ENCODE measurements at places on chromosomes 5 and 9.

- peak; percentile 3 for DNase-seq
These were observed 1259.8 kb downstream of the PTPRD start for GRCh38 chr9:9352877-9353481.

- peak; percentile 89 for DNase-seq
These were observed at the start of gene PLK2 for GRCh38 chr5:58460002-58460731. Gene PLK2, minus strand, starts transcription at chr5:58460086. Its CDS starts 127 bp downstream, at chr5:58459959.

DNA sequence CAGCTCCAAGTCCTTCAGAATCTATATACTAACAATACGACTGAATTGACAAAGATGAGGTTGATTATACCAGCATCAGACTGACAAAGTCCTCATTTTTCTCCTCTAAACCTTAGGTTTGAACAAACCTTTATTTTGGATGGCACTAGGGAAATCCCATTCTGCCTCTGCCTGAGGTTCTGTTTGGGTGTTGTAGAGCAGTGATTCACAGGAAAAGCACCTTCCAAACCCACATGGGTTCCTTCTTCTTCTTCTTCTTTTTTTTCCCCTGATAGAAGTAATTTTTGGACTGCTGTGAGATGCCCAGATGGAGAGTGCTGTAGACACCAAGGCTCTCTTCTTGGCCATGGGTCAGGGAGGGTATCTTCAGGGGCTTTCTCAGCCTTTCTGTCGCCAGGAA, 164.9 kb upstream of the PAPPA start:
- no peak for DNase-seq

GRCh38 chr9:122297512-122297911, 32.8 kb downstream of the MRRF start:
- no peak for DNase-seq

DNA sequence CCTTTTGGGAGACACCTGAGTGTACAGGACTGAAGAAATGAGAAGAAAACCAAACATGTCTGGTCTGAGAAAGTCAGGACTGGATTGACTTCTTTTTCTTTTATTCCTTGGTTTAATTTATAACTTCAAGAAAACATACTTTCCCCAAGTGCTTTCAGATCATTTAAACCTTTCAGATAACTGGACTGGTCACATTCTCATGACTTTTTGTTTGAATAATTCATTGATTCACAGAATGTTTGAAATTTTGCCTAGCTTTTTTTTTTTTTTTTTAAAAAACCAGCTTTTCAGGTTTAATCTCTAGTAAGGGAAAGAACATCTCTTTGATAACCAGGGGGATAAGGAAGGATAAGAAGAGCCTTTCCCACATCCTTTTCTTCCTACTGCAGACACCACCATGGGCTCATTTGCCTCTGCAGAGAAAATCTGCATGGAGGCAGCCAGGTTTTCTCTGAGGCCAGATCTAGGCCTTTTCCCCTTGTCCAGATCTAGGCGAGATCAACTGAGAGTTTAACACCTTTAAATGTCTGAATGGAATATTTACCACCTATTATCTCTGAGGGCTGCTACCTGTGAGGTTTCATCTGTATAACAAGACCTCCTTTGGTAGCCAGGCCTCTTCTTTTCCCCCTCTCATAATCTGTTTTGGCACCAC, 45.0 kb upstream of the SLC28A3 start:
- no peak for DNase-seq

GRCh38 chr9:121292051-121292450, 24.1 kb downstream of the GSN start:
- no peak for DNase-seq

DNA sequence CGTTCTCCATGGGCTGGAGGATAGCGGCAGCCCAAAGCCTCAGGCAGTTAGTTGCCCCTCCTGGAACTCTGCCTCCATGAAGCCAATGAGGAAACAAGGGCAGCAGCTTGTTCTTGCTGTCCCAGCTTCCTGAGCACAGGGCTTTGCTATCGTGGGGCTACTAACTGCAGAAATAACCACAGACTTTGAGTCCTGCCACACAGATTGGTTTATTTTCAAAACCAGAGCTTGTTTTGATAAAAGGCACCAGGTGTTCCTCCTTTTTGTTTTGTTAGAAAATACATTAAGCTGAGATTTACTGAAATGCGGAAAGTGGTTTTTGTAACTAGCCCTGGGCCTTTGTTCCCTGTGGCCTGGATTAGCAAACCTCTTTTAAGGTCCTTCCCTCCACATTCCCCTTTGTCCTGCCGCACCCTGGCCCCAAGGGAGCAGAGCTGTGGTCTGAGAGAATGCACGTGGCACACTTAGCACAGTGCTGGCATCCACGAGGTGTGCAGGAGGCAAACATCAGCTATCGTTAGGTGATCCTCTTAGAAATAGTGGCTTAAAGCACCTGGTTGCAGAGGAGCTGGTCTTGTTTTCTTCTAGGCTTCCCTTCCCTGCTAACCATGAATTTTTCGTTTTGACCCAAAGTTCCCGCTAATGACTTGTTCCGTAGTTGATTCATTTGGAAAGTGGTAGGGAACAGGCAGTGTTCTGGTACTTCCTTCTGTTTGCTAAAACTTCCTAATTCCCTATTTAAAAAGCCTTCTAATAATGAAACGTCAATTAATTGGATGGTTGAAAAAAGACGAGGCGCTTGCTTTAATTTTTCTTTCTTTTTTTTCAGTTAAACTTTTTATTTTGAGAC, 21.5 kb downstream of the MVB12B start:
- DNase-seq = no peak

DNA sequence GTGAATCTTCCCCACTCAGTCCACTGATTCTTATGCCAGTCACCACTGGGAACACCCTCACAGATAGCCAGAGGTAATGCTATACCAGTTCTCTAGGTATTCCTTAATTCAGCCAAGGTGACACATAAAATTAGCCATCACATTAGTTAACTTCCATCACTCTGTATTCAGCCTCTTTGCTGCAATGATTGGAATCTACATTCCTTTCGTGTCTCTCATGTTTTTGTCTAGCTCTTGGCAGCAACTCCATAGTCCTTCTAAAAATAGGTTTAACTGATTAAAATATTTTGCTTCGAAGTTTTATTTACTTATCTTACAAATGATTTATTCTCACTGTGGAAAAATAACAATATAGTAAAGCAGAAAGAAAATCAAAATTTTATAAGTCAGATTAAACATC, 19.6 kb upstream of the RNF20 start:
- DNase-seq = peak; percentile 71

DNA sequence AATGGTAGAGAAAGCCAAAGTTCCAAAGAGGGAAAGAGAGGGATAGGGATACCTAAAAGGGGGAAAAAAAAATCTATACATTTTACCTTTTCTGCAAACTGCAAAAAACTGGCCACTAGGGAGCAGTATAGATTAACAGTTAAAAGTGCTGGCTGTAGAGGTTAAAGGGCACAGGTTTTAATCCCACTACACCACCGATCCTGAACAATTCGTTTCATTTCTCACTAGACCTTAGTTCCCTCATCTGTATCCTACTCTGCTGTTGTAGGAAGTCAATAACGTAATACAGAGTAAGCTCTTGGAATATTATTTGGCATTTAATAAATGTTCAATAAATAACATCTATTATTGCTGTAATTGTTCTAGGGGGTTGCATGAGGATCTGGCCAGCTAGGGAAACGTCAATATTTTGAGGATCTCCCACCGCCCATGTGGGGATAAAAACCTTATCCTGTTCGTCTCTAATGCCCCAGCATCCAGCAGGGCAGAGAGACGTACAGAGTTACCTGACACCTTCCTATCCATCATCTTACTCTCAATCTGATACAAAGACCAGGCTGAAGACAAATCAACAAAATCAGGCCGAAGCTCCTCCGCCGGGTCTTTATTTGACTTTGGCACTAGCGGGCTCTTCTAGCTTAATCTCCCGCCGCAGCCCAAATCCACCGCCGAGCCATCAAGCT, 757 bp downstream of the CDC26 start:
- DNase-seq = peak; percentile 21

DNA sequence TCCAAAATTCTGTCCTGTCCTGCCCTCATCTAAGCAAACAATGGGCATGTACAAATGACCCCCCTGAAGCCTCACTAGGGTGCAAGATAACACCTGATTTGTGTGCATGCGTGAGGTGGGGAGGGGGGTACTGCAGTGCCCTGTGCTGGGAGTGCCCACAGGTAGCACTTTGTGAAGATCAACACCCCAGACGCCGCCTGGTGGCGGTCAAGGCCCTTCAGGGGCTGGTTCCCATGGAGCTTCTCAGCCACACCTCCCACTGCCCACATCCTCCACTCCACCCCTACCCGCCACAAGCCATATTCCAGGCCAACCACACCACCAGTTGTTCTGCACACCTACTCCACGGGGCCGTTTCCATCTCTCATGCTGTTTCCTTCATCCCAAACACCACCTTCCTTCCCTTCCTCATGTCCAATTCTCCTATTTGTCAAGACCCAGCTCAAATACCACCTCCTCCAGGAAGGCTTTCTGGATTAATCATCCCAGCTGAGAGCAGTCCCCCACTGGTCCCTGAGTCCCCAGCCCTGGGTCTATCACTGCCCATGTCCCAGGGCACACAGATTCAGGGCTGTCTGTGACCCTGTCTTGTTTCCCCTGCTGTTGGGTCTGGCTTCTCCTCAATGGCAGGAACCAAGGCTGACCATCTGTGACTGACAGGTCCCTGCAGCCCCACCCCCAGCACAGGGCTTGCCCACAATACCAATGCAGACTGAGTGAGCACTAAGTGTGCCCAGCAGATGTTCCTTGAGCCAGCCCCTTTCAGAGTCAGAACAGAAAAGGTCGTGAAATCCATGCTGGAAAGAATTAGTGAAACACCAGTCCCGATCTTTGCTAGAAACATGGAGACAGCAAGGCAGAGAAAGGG, 178.4 kb downstream of the PAX5 start:
- no peak for DNase-seq

DNA sequence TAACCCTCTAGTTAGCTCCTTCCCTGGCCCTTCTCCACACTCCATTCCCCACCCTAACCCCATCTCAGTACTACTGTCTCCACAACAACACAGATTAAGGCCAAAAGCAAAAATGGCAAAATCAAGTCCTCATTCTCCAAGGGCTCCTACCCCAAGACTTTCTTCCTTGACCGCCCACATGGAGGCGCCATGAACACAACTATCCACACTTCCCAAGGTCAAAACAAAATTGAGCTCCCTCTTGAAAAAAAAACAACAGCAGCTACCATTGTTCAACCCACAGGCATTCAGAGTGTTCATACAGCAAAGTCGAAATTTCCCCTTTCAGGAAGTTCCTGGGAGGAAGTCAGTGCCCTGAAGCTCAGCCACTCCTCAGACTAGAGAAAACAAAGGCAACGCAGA, 54.4 kb downstream of the GNAQ start:
- no peak for DNase-seq

DNA sequence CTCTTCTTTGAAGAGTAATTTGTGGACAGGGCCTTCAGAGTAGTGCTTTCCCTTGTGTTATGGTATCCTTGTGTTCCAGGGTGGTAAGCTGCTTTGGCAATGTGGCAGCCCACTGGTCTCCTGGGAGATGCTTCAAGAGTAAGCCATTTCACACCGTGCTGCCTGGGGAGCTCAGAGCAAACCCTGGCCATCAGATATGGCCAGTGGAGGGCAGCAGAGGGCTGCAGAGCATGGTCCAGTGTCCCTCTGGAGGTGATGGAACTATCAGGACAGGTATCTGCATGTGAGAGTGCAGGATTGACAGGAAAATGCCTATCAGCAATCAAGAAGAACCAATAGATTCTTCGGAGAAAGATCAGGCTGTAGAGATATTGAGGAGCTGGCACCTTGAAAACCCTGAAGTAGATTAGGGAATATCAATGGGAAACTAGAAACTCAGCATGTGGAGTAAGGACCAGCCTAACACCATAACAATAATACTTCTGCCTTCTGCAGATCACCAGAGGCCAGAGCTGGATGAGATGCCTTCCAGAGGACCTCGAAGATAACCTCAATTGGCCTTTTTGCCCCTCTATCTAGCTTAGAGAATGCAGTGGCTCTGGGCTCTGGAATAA, 90.8 kb downstream of the PLPPR1 start:
- peak; percentile 6 for DNase-seq

DNA sequence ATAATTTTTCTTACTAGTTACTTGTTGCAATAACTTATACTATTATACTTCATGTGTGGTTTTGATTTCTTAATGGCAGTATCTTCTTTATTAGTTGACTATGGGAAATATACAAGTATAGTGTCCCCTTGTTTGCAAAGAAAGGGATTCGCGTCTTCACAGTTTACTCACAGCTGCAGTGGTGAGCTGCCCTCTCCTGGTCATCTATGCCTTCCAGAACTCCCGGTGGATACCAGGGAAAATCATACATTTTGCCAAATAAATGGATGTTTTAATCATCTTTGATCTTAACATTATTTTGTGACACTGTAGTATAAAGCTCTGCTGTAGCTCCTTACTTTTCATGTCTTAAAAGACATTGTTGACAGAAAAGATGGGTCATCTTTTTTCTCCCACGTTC, 142.0 kb downstream of the ZCCHC7 start:
- peak; percentile 3 for DNase-seq

DNA sequence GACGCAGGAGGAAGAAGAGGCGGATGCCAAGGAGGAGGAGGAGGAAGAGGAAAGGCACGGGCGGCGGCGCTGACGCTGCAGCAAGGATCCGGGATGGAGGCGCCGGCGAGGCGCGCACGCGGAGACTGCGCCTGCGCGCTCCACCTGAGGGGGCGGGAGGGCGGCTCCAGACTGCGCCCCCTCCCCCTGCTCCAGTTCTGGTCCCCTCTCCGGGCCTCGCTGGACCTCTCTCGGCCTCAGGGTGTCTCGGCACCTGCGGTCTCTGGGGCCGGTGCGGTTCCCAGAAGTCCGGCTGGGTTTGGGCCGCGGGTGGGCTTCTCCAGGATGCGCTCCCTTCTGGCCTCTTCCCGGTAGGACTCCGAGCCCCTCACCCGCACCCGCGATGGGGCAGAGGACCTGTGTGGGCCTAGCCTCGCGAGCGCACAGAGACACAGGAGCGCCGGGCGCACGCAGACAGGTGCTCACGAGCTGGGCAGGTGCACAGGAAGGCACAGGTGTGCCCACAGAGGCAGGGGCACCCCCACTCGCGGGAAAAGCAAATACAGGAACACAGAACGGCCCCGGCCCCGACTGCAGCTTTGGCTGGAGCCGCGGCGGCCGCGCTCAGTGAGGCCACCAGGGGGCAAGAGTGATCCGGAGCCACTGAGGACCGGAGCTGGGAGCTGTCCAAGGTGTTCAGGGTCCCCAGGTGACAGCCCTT, at the start of gene NPDC1:
Gene NPDC1, minus strand, starts transcription at position 90 of the 700 bp plus-strand sequence. CDS start 188 bp downstream, outside the sequence.
- no peak for DNase-seq
